ENCODE measurements at places on chromosomes 2 and 18.

DNA sequence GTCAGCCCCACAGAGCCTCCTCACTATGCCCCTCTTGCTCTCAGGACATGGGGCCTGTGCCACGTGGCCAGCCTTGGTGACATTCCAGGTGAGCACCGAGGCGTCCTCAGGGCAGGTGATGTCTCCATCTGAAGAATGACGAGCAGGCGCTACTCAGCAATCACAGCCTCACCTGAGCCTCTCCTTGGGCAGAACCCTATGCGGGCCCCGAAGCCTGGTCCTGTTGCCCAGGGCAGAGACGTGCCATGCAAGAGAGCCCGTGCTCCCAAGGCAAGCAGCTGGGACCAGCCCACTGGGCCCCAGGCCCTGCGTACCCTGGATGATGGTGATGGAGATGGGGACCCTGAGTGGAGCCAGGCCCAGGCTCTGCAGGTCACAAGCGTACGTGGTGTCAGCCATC lies 32.5 kb upstream of the SELENOI start:
- DNase-seq: no peak

GRCh38 chr2:221802089-221802488 lies 230.0 kb upstream of the EPHA4 start:
- no peak for DNase-seq

DNA sequence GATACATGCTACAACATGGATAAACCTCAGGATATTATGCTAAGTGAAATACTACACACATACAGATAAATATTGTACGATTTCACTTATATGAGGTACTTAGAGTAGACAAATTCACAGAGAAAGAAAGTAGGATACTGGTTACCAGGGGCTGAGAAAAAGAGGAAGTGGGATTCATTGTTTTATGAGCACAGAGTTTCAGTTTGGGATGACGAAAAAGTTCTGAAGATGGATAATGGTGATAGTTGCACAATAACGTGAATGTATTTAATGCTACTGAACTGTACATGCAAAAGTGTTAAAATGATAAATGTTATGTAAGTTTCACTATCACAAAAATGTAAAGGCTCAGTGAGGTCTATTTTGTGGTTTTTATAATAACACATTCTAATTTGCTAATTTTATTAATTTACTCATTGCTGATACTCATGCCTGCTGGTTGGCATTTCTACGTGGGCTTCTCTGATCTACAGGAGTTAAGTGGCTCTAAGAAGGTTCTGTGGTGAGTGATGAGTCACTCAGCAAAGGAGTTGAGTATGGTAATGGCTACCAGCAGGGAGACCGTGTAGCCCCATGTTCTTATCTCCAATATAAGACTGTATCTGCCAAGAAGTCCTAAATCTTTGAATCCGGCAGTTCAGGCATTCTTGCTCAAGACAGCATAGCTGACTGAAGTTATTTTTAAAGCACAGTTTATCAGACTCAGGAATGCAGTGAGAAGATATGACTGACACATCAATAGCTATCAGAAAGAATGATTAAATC lies 41.1 kb downstream of the UPP2 start:
- DNase-seq: no peak

DNA sequence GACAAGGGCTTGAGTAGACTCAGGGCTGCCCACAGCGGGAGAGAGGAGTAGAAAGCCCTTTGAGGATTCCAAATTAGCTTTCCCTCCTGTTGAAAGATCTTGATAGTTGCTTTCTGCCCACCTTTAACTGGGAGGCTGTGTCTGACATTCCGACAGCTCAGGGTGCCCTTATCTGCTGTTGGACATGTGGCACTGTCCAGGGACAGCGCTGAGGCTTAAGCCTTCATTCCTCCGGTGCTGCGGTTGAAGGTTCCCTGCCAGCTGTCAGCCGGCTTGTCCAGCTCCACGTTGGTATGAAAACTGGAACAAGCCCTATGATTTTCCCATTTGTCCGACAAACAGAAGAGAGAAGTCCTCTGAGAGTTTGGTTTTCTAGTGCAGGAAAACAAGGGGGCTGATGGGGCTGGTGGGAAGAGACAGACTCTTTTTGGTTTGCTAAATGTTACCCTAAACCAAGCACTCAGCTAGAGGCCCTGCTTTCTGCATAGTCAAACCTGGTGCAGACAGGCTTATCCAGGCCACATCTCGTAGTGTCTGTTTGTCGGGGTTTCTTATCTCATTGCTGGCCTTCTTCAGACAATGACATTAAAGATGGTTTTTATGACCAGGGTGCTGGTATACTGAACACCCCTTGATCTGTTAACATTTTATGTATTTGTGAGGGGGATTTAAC lies 24.5 kb downstream of the GREB1 start:
- DNase-seq: no peak

GRCh38 chr18:48441405-48441881 lies 32.3 kb upstream of the ZBTB7C start:
- DNase-seq: no peak

GRCh38 chr2:49490710-49491109 lies 336.4 kb upstream of the FSHR start:
- no peak for DNase-seq

GRCh38 chr18:36650906-36651305 lies 177.9 kb downstream of the TPGS2 start:
- no peak for DNase-seq

- DNase-seq: no peak
These were observed 44.3 kb upstream of the REL start for GRCh38 chr2:60837123-60837522.

Data from activated naive CD4-positive, alpha-beta T cell treated with anti-CD3 and anti-CD28 coated beads, Interleukin-2, amount 50 U/mL, for 72 hours (primary cell).